Activated naive CD4-positive, alpha-beta T cell (primary cell): ENCODE measurements at places on chromosomes 12 and 14.

- no peak for DNase-seq
Observed at GRCh38 chr12:130555628-130556485, 160.2 kb downstream of the RIMBP2 start.

- no peak for DNase-seq
Observed at GRCh38 chr12:114688256-114688845, 4.4 kb upstream of the TBX3 start.

DNA sequence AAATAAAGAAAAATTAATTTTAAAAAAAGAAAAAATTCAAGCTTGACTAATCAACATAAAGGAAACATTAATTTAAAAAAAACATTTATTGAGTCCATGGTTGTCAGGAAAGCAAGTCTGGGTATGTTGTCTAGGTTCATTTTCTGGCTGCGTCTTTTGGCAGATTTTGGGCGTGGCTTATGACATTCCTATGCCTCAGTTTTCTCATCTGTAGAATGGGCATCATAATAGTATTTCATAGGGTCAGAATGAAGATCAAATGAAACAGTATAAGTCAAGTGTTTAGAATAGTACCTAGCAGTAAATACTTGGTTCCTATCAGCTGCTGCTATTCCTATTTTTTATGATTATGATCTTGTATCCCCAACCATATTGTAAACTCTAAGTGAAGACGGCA, 40.5 kb downstream of the MYO1H start:
- no peak for DNase-seq

GRCh38 chr12:58967561-58967960, 47.3 kb upstream of the LRIG3 start:
- DNase-seq, result no peak

- DNase-seq, result no peak
Observed at GRCh38 chr12:102765736-102766135, 151.3 kb downstream of the PAH start.

GRCh38 chr14:24513009-24513408, 4.9 kb upstream of the CMA1 start:
- DNase-seq, result no peak

GRCh38 chr12:124109760-124110159, 136.7 kb downstream of the ZNF664 start:
- DNase-seq, result no peak

DNA sequence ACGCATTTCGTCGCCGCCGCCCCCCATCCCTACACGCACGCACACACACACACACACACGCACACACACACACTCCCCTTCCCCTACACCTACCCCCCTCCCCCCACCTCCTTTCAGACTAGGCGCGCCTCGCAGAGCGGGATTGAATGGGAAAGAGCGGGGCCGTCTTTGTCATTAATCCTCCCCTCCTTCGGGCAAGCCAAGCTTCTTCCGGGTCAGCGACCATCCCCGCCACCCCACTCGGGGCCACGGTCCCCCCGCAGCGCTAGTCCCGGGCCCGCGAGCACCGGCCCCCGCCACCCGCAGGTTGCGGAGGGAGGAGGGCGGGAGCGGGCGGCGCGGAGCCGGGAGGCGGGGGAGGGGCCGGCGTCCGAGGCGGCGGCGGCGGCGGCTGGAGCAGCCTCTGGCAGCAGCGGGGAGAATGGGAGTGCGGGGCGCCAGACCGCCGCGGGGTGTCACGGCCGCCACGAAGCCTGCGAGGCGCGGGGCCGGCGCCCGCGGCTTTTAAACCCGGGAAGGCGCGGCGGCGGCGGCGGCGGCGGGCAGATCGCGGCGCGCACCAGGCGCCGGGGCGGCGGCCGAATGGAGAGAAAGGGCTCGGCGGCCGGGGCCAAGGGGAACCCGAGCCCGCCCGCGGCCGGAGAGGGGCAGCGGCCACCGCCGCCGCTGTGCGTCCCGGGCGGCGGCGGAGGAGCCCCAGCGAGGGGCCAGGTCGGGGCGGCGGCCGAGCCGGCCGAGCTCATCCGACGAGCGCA, at the start of gene TTC9:
TTC9 (plus strand) TSS at position 369 of the 755 bp plus-strand sequence; CDS start at position 583, 214 bp downstream.
- peak; percentile 23 for DNase-seq

- DNase-seq, result no peak
Observed at GRCh38 chr14:52010173-52010693, 20.9 kb downstream of the RTRAF start.

GRCh38 chr14:61547186-61548069, 147.9 kb upstream of the HIF1A start:
- no peak for DNase-seq

GRCh38 chr14:102891556-102891955, 30.9 kb upstream of the AMN start:
- no peak for DNase-seq

DNA sequence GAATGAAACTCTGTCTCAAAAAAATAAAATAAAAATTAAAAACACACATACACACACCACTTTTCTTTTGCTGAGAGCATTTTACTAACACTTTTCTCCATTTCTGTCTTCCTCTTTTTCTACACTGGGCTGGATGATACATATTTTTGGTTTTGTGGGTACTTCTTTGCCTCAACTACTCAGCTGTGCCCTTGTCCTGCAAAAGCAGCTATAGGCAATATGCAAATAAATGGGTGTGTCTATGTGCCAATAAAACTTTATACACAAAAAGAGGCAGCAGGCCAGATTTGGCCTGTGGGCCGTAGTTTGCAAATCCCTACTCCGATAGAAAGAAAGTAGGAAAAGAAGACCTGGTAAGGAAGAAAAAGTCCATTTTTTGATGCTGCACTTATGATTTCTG, 6.5 kb downstream of the CLMN start:
- no peak for DNase-seq

DNA sequence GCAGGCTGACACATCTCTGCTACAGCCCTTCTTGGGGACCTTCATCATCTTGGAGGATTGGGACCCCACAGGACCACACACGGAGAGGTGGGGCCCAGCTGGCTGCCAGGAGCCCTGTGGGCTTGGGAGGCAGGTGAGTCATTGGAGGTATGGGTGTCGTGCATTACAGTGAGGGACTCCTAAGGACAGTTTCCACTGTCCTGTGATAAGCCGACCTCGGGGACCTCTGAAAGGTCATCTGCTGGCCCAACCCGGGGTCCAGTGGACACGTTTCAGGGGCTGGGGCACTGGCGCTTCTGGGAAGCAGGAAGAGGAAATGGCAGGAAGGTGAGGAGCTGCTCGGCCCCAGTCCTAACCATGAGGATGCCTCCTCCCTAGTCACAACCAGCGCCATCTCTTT, 238.0 kb downstream of the BCL11B start:
- no peak for DNase-seq

- DNase-seq, result peak; percentile 60
Observed at GRCh38 chr12:57111031-57111734, at the start of gene STAT6. STAT6 (minus strand) TSS chr12:57111362; CDS start chr12:57108278, 3,084 bp downstream.

DNA sequence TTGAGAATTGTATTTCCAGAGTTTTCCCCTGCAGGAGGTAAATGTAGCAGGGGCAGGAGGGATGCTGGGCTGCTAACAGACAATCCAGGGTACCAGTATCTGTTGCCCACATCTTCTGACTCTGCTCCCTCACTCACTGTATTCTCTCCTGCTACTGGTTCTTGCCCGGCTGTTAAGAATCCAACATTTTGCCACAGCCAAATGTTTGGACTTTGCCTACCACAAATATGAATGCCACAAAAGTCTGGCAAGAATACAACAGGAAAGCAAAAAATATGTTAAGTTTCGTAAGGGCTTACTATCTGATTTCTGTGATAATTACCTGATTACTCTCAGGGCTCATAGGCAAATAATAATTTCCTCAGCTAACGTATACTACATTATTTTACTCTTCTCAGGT, 160.0 kb downstream of the BCAT1 start:
- no peak for DNase-seq

GRCh38 chr12:111034886-111035577, 114.7 kb upstream of the MYL2 start:
- no peak for DNase-seq

DNA sequence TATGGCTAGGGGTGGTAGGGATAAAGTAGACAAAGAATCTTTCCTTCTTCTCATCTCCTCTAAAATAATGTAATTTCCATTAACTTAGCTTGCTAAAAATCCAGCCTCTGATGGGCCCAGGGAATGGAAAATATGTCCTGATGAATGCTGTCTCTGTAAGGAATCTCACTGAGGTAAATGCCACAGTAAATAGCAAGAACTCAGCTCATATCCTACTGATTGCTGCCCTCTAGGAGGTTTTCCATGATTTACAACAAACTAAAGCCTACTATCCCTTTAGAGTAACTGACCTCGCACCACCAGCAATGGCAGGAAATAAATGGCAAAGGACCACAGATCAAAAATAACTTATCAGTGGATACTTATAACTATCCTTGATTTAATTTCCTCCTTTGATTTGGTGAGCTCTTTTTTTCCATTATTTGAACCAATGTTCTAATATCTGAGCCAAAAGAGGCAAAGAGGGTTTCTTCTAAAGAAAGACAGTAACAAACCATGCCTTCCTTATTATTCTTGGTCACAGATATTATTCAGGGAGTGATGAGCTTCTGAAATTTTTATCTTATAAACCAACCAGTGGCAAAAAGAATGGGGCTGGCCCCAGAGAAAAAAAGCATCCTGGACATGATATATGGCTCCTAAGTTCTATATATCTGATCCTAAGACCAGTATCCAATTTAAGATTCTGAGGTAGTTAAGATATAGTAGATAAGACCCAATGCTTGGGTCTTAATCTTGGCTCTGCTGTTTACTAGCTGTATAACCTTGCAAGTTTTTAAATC, 43.8 kb downstream of the SENP1 start:
- DNase-seq, result no peak

GRCh38 chr14:20683891-20684661, at the start of gene RNASE4:
RNASE4 (plus strand) TSS chr14:20684560; CDS start chr14:20699372, 14,812 bp downstream.
- DNase-seq, result peak; percentile 63

DNA sequence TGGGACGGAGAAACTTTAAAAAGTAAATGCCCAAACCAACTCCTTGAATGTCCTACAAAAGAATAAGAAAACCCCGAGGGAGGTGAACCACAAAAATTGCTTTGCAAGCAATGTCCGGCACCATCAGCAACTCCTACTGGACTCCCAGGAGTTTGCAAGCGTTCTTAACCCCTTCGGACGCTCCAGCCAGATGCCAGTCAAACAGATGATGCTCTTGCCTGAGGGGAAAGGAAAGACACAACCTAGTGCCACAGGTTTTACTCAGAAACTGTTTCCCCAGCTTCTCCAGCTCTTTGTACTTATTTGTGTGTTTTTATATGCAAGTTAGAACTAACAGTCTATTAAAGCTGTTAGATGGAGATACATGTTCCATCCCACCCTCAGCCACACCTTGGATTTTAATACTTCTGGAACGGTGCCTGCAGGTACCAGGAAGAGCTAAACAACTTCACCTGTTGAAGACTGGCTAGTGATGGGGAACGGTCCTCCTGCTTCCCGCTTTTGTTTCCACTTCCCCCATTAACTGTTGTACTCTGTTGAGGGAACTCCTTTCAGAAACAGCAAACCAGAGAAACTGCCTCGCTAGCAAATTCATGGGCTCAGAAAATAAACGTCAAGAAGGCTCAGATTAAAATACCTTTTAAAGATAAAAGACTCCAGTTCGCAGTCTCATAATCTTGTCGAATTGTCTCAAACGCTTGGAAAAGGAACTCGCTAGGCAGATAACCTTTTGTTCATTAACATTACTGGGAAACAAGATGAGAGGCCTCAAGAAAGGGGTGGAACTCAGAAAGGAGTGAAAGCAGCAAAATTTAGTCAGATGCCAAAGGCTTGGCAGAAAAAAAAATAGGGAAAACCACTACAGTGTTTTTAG, 1.1 kb upstream of the FERMT2 start:
- DNase-seq, result no peak

DNA sequence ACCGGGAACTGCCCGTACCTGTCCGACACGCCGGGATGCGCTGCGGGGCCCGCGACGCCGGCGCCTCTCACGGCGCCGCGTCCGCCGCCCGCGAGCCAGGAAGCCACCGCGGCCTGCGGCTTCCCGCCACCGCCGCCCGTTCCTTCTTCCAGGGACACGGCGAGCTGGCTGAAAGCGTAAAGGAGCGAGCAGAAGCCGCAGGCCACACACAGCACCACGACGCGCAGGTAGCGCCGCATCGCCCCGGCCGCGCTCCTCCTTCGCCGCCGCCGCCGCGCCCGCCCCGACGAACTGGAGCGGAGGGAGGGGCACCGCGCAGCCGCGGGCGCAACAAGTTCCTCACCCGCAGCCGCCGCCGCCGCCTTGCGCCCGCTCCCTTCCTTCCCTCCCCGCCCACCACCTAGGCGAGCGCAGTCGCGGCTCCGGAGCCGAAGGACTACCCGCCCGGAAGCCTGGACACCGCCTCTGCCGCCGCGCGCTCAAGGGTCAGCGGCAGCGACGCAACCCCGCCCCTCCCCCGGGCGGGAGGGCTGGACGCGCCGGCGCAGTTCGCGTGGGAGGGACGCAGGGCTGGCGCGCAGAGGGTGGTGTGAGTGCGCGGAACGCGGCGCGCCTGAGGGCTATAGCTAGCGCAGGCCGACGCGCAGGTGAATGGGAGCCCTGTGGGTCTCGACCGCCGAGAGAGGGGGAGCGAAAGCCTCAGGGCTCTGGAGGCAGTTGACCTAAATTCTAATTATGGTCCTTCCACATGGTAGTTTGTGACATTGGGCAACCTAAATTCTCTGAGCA, at the start of gene GXYLT1:
GXYLT1 (minus strand) TSS at position 467 of the 789 bp plus-strand sequence; CDS start at position 239, 228 bp downstream.
- peak; percentile 62 for DNase-seq

DNA sequence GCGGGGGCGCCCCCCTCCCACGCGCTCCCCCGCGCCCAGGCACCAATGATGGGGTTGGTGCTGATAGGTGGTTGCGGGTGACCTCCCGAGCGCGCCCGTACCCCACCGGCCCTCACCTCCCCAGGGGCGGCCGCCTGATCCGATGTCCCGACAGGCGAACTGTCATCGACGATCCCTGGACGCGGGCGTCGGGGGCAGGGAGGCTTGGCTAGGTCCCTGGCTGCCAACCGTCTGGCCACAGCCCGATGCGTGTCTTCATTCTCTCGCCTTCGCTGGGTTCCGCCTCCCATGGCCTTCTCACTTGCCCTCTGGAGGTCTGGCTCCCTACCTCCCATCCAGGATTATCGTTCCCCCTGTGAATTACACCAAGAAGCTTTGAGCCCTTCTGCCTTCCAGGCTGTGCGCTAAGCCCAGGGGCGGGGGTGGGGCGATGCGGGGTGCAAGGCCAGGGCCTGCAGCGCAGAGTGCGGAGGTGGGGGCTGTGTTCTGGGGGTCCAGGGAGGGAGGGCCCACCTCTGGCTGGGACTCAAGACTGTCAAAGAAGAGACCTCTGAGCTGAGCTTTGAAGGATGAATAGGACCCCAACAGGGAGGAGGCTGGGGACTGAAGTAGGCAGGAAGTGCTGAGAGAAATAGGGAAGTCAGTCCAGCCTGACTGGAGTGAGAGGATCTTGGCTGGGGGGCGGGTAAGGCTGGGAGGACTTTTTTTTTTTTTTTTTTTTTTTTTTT, 7.7 kb upstream of the RACGAP1 start:
- no peak for DNase-seq

- DNase-seq, result peak; percentile 26
Observed at GRCh38 chr12:57621497-57622292, 10.5 kb downstream of the ARHGEF25 start.

- DNase-seq, result no peak
Observed at GRCh38 chr12:53234271-53234914, 2.4 kb upstream of the RARG start.

- DNase-seq, result no peak
Observed at GRCh38 chr14:58747181-58747580, 109.4 kb downstream of the DACT1 start.

- DNase-seq, result peak; percentile 60
Observed at GRCh38 chr12:50074936-50075807, 10.0 kb upstream of the SMARCD1 start.
